Stimulated activated CD4-positive, alpha-beta T cell treated with anti-CD3 and anti-CD28 coated beads, Interleukin-12 subunit alpha, Interleukin-12 subunit beta, amount 100 ng/mL, for 24 hours (primary cell): ENCODE measurements at places on chromosomes 1 and 21.

DNA sequence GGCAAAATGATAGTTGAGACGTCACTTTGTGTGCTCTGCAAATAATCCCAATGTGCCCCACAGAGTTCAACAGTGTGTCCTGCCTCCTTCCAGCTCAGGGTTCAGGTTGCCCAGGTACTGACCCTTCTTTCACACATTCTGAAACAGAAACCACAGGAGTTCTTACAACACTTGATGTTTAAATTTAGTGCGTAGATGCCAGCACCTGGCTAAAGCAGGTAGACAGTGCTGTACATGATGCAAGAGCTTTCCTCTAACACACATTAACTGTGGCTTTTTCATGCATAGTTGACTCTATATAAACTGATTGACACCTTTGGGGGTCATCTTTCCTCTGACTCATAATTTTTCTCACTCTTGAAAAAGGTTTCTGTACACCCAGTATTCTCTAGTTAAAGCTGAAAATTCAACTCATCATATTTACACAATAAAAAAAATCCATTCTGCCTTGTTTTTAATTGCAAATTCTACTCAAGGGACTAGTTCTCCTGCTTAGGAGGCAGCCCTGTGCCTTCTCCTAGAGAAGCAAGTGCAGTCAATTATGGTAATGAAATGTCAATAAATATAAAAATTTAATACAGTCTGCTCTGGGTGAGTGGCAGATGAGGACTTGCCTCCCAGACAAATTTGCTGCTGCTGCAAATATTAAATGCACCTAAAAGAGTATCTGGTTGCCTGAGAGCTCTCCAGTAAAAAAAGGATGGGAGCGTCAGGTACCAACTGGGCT, 91.4 kb downstream of the NR5A2 start:
- DNase-seq, result no peak

- peak; percentile 14 for DNase-seq
Observed at GRCh38 chr1:169604781-169605560, 18.7 kb upstream of the F5 start.

DNA sequence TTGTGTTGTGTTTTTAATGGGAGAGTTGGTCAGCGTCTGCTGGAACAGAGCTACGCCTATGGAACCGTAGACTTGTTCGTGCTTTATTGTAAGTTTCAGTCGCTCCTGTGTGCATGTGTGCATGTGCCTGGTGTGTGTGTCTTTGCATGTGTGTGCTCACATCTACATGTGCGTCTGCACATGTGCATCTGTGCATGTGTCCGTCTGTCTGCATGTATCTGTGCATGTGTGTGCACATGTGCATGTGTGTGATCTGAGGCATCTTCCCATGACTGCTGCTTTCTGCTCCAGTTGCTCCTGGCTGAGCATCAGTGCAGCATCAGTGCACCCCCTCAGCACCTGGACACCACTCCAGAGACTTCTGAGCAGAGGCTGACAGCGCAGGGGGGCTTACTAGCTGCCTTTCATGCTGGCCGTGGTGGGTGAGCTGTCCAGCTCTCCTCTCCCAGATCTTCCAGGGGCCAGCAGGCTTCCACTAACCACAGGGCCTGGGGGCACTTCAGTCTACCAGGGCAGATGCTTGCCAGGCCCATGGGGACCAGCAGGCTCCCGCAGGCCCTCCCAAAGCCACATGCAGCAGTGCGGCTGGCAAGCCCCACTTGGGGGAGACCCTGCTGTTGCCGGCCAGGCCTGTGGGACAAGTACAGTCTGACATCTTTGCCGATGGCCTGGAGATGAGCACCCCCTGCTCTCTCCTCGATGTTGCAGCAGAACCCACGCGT, 47.8 kb upstream of the PCBP3 start:
- no peak for DNase-seq

GRCh38 chr1:11804666-11805421, 920 bp downstream of the MTHFR start:
- DNase-seq, result peak; percentile 19

DNA sequence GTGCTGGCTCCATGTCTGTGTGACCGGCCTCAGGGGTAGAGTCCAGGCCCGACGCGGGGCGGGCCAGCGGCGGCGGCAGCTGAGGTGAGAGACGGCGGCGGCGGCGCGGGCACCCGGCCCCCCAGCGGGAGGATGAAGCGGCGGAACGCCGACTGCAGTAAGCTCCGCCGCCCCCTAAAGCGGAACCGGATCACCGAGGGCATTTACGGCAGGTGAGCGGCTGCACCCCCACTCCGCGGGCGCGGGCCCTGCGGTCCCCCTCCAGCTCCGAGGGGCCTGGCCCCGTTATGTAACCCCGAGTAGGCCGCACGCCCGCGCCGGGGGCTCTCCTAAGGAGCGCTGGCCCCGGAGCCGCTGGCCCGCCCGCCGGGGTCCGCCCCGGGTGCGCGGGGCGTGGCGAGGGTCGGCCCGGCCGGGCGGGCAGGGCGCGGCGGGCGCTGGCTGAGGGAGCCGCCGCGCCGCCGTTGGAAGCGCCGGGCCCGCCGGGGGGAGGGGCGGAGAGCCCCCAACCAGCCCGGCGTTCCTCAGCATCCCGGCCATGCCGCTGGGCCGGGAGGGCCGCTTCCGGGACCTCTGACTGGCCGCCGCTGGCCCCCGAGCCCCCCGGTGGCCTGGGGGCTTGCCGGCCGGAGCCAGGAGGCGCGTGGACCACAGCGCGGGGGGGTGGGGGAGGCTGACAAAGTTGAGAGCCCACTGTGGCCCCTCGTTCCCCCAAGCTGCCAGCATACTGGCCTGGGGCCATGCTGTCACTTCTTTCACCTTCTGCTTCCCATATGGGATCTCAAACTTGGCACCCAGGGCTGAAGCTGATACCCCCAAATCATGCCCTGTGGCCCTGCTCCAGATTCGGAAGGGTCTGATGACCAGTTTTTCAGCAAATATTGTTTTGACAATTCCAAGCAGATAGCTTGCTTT, 527 bp downstream of the MACO1 start:
- no peak for DNase-seq

- no peak for DNase-seq
Observed at GRCh38 chr1:214500340-214501055, 50.9 kb downstream of the PTPN14 start.

GRCh38 chr1:231793893-231794292, 167.3 kb downstream of the DISC1 start:
- DNase-seq, result no peak

GRCh38 chr21:44012474-44013379, 618 bp downstream of the TRAPPC10 start:
- peak; percentile 64 for DNase-seq

DNA sequence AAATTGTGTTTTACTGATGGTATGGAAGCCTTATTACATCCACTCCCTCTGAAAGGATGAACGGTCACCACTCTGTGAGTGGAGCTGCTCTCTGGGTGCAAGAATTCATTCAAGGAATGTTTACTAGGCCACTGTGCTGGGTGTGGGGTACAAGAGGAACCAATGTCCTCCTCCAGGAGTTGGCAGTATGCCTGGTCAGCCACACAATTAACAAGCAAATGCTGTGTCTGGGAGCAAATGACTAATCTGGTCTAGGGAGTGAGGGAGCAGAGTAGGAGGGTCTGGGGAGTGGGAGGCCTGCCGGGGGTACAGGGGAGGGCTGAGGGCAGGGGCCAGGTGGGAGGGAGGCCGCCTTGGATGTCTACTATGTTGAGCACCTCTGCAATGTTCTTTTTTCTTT, 27.2 kb upstream of the TDRD10 start:
- no peak for DNase-seq

GRCh38 chr1:23400324-23401114, 24.0 kb downstream of the TCEA3 start:
- no peak for DNase-seq

DNA sequence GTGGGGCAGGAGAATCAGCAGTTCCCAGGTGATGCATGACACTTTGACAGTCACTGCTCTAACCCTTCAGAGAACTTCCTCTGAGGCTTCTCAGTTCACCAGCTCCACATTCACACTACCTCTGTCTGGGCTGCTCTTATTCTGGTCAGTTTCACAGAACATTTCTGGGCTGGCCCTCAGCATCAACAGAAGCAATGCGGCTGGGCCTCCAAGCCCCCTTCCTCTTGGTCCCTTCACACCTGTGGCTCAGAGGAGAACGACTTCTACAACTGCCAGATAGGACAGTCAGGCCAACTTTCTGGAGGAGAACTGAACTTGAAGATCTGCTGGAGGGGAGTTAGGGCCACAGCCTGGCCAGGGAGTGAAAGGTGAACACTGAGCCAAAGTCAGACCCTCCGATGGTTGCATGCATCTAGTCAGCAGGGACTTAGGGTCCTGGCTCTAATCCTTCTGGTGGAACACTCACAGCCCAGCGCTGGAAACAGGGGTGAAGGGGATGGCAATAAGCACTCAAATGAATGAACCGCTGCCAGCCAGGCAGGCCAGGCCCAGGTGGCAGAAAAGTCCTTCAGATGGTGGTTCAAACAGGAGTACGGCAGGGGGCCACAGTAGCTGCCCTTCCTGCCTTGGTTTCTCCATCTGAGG, 274.1 kb downstream of the FOXD2 start:
- no peak for DNase-seq

DNA sequence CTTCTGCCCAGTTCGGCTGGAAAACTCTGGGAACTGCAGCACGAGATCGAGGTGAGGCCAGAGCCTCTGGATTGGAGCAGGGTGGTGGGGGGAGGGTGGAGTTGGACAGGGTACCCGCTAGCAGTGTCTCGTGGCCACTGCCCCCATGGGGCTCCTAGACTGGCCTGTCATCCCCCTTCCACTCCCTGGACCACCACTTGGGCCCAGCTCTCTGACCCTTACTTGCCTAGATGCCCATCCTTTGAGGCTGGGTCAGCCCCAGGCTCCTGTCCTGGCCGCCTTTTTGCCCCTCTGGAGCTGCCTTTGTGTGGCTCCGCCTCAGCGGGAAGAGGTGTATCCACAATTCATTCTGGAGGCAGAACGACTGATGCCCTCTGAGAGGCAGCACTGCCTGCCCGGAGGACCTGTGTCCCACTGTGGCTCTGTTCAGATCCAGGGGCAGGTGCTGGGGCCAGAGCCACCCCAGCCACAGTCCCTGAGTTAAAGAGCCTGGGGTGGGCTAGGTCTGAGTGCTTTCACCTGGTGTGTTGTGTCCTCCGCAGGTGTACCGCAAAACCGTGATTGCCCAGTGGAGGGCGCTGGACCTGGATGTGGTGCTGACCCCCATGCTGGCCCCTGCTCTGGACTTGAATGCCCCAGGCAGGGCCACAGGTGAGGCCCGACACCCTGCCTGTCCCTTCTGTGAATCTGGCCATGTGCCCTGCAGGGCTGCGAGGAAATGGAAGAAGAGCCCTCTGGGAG, 17.7 kb downstream of the FAAH start:
- DNase-seq, result no peak

- DNase-seq, result no peak
Observed at GRCh38 chr1:209323743-209324142, 259.8 kb upstream of the CAMK1G start.

DNA sequence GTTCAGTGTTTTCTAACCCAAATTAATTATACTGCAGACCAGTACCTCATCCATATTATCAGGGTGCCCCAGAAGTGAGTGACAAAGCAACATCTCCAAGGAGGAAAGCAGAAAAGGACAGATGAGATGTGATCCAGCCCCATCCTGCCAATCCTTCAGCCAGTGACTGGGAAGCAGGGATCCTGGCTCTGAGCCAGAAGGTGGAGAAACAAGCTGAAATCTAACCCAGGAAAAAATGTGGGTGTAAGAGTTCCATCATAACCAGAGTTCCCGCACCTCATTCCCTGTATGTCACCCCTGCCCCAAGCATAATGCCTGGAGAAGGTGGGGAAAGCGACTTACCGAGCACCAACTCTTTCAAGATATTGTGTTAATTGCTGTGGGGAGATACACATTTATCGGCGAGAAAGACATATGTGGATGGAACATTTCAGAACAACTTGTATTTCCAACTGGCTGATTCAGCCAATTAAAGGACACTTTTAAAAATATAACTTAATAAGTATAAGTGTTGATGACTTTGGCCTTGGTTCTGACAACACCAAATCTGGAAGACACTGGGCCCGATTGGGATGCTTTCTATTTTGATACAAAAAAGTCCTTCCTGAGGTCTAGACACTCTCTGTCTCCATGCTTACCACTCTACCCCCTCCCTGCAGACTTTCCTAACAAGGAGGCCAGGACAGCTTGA, 14.9 kb downstream of the PLEKHA6 start:
- no peak for DNase-seq

DNA sequence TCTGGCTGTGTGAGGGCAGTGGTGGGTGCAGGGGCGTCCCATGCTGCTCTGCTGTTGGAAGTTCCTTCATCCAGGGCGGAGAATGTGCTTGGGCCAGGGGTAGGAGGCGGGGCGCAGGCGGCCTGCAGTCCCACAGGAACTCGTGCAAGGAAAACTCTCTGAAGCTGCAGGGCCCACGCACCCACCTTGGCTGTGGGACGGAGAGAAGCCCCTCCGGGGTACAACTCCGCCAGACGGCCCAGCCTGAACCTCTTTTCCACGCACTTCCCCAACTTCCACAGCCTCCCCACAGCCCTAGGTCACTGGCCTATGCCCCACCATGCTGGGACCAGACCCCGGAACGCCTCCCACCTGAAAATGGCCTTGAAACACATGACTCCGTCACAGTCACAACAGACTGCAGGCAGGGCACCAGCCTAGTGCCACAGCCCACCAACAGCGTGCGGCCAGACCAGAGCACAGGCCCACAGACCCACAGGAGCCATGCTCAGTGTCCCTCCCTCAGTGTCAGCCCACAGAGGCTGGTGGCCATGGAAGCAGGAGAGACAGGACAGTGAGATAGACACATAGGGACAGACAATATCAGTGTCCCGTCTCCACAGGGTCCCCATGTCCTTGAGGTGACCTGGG, 47.8 kb downstream of the WNT9A start:
- no peak for DNase-seq

GRCh38 chr1:2287649-2288048, 59.5 kb downstream of the SKI start:
- no peak for DNase-seq

- DNase-seq, result no peak
Observed at GRCh38 chr1:18540136-18540765, 59.5 kb downstream of the KLHDC7A start.

- no peak for DNase-seq
Observed at GRCh38 chr1:88647249-88647645, 36.8 kb upstream of the PKN2 start.

DNA sequence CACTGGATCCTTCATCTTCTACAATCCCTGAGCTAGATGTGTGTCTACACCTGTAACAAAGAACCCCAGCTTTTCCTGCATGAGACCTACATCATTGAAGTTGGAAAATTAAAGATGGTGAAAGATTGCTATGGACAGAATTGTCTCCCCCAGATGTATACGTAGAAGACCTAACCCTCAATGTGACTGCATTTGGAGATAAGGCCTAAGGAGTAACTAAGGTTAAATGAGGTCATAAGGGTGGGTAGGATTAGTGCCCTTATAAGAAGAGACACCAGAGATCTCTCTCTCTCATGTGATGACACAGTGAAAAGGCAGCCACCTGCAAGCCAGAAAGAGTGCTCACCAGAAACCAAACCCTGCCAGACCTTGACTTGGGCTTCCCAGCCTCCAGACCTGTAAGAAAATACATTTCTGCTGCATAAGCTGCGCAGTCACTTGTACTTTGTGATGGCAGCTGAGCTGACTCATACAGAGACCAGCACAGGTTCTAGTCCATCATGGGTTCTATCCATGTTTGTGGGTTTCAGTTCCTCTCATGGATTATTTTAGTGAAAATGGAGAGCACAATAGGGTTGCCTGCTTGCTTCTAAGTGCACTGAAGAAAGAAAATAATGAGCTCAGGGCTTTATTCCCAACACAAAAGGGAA, 180.8 kb downstream of the TPR start:
- no peak for DNase-seq
